CD4-positive, alpha-beta T cell (primary cell): ENCODE measurements at places on chromosomes 4 and X.

DNA sequence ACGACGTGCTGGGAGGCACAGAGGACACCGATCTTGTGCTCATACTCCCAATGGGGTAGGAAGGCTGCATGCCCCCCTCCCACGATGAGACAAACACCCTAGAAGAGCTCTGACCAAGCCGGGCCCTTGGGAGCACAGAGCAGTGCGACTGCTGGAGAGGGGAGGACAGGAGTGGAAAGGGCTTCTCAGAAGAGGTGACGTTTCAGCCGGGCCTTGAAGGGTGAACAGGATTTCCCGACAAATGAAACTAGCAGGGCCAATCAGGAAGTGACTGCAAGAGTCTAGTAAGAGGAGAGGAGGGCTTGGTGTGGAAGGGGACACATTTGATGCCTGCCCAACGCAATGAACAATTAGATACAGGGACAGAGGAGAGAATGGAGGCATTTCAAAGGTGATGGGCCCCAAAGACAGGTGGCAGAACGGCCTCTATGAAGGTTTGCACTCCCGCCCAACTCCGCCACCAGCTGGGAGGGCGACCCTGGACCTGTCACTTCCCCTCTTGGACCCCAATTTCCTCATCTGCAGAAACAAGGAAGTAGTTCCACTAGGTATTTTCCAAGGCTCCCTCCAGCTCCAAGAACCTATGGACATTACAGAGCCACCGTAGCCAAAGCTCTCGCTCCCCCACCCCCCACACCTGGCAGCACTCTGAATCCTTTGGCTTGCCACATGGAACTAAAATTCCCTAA lies 3.9 kb downstream of the HCFC1 start:
- no peak for DNase-seq

GRCh38 chrX:24423960-24424359 lies 41.1 kb upstream of the PDK3 start:
- DNase-seq, result no peak

DNA sequence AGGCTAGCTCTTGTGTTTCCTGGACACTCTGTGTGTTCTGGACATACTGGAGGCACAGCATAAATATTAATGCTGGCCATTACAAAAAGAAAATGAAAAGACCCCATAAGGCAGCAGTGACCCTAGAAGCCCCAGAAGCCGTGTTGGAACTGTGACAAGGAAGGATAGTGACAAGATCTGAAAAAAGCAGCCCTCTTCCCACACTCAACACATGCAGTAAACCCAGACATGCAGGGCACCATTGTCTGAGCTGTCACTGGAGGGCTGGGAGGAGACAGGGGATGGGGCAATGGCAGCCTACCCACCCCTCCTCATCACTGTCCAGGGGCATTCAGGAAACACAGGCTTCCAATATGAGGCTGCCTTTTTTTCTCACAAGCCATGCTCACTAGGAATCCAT lies 6.5 kb downstream of the TRIM2 start:
- DNase-seq, result no peak

- no peak for DNase-seq
These were observed 5.7 kb upstream of the DGAT2L6 start for GRCh38 chrX:70171624-70172023.

GRCh38 chr4:113899271-113900070 lies 80.0 kb downstream of the ARSJ start:
- peak; percentile 18 for DNase-seq

- DNase-seq, result no peak
These were observed 6.8 kb downstream of the IL9R start for GRCh38 chrX:156004256-156004655.
